ENCODE measurements at places on chromosomes 1 and 21. TPM values are rescaled to one million over a fixed set of nuclear protein-coding genes. Genes with fewer than 3 reads are reported as not detected.

DNA sequence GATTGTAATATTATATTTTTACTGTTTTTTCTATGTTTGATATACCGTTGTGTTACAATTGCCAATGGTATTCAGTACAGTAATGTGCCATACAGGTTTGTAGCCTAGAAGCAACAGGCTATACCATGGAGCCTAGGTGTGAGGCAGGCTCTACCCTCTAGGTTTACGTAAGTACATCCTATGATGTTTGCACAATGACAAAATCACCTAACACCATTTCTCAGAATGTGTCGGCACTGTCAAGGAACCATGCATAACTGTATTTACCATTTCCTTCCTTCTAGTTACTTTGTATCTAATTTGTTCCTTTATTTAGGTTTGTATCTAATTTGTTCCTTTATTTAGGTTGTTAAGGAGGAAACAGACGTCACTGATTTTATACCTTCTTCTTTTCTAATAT, 9.9 kb downstream of the NPHP4 start:
- DNase-seq = no peak
- peaks cover 17% of the 10 kb centered on the region for H3K36me3 ChIP-seq
- no peak overlapping the region for H3K27ac ChIP-seq

GUCA2B gene
- not detected for total RNA-seq

DNA sequence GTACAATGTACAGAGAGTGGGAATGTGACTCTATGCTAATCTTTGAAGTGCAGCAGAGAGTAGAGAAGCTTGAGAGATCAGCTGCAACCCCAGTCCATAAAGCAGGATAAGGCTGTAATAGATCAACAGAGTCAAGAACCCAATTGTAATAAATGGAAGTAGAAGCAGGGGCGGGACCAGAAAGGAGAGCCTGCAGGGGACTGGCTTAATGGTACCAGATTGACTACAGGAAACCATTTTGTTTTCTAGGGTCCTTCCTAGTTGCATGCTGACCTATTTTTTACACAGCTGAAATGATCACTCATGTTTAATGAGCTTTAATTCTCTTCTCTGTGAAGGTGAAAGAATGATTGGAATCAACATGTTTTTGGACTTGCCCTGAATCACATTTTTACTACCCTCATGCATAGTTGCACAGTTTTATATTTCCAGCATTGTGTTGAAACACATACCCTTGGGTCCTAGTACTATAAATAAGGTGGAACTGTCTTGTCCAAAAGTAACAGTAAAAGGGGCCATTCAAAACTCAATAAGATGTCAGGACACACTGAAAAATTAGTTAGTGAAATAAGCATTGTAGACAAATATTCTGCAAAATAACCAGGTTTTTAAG, 69.8 kb downstream of the GPR88 start:
- H3K27me3 ChIP-seq = no peaks in the 10 kb centered on the region
- no peak for DNase-seq
- H3K4me3 ChIP-seq = no peak overlapping the region
- H3K4me1 ChIP-seq = no peaks in the 10 kb centered on the region
- no peak overlapping the region for H3K27ac ChIP-seq

- no peak overlapping the region for H3K27ac ChIP-seq
- H3K36me3 ChIP-seq = no peaks in the 10 kb centered on the region
- H3K4me1 ChIP-seq = peaks cover 20% of the 10 kb centered on the region
- no peaks in the 10 kb centered on the region for H3K27me3 ChIP-seq
Observed at GRCh38 chr21:29196670-29197191, 66.3 kb downstream of the MAP3K7CL start.

DNA sequence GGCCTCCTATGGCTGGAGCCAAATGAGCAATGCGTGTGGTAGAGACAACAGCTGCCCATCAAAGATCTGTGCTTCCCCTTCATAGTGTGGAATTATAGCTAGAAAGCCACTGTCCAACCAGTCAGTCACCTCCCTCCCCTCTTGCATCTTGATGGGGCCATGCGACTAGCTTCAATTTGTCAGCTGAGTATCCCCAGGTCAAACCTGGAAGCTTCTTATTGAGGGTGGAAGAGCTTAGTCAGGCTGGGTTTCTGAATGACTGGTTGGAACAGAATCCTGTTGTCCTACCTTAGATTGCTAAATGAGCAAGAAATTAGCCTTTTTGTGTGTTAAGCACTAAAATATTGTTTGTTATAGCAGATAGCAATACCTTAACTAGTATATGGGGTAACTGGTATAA, 625.4 kb downstream of the PTPRC start:
- H3K4me3 ChIP-seq = no peak overlapping the region
- no peaks in the 10 kb centered on the region for H3K36me3 ChIP-seq
- no peak for DNase-seq
- no peaks in the 10 kb centered on the region for H3K4me1 ChIP-seq
- no peaks in the 10 kb centered on the region for H3K27me3 ChIP-seq

DNA sequence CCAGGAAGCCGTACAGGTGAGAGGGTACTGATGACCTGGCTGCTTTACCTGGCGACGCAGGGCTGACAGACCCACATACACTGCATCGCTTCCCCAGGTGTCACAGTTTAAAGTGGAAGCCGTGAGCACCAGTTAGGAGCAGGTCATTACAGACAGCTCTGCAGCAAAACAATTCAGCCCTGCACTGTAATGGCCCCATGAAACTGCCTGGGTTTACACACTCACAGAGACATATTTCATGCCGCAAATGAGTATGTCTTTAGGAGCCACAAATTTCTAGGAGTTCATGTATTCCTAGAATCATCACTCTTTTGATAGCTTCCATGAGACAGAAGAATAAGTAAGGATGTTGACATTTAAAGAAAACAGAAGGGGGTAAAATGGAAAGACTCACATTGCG, 723.1 kb downstream of the MATN1 start:
- no peak overlapping the region for H3K27ac ChIP-seq
- H3K4me3 ChIP-seq = no peak overlapping the region
- no peaks in the 10 kb centered on the region for H3K4me1 ChIP-seq
- no peaks in the 10 kb centered on the region for H3K36me3 ChIP-seq

- H3K36me3 ChIP-seq = no peaks in the 10 kb centered on the region
- H3K4me1 ChIP-seq = peaks cover 60% of the 10 kb centered on the region
- DNase-seq = no peak
- peak overlapping the region; percentile 80 for H3K27ac ChIP-seq
Observed at GRCh38 chr1:40708750-40709099, 17.2 kb downstream of the NFYC start.

IVL gene
- not detected for total RNA-seq

S100A7 gene
- total RNA-seq = not detected

OR2T33 gene
- total RNA-seq = not detected

GRCh38 chr1:229579059-229579673, 20.7 kb upstream of the ABCB10 start:
- H3K4me1 ChIP-seq = peaks cover 33% of the 10 kb centered on the region
- no peak for DNase-seq
- peak overlapping the region; percentile 16 for H3K4me3 ChIP-seq
- H3K27ac ChIP-seq = peak overlapping the region; percentile 69
- no peaks in the 10 kb centered on the region for H3K27me3 ChIP-seq
- no peaks in the 10 kb centered on the region for H3K36me3 ChIP-seq

GRCh38 chr1:177796561-177796960, 173.3 kb downstream of the SEC16B start:
- no peaks in the 10 kb centered on the region for H3K4me1 ChIP-seq
- no peaks in the 10 kb centered on the region for H3K36me3 ChIP-seq
- no peaks in the 10 kb centered on the region for H3K27me3 ChIP-seq
- no peak overlapping the region for H3K27ac ChIP-seq
- no peak for DNase-seq
- no peak overlapping the region for H3K4me3 ChIP-seq

- H3K4me1 ChIP-seq = no peaks in the 10 kb centered on the region
- no peaks in the 10 kb centered on the region for H3K27me3 ChIP-seq
- H3K36me3 ChIP-seq = no peaks in the 10 kb centered on the region
- no peak overlapping the region for H3K27ac ChIP-seq
Observed at GRCh38 chr1:147729315-147729714, 31.1 kb downstream of the GJA5 start.

Data from esophagus muscularis mucosa (tissue), 4 donors.